ENCODE measurements at places on chromosomes 7 and 10.

DNA sequence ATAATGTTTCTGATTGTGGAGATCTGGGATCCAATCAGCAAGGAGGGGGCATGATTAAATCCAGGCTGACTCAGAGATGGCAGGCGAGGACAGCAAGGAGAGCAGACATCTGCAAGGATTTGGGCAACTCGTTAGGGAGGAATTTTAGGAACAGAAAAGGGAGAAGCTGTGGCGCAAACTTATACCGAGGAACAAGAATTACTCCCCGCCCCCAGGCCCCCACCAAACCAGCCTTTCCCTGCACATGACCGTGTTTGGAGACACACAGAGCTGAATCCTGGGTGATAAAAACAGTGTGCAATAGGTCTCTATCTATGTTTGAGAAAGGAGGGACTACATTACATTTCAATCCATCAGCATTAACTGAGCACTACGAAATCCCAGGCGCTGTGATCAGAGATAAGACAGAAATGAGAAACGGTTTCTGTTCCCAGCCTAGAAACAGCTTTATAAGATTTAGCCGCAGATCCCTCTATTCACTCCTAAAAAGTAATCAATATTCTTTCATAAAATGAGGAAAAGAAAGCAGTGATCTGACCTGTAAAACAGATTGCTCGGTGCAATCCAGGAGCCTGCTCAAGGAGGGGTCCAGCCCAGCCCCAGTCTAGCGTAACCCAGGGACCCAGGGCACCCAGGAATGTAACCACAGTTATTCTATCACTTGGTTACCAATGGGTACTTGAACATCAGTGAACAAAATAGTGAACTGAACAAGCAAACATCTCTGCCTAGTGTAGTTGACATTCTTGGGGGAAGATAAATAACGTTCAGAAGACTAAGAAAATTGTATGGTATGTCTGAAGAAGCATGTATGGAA, 37.2 kb upstream of the RAPGEF5 start:
- no peak for DNase-seq

GRCh38 chr10:84375011-84375410, 46.6 kb downstream of the CCSER2 start:
- DNase-seq: peak; percentile 18

DNA sequence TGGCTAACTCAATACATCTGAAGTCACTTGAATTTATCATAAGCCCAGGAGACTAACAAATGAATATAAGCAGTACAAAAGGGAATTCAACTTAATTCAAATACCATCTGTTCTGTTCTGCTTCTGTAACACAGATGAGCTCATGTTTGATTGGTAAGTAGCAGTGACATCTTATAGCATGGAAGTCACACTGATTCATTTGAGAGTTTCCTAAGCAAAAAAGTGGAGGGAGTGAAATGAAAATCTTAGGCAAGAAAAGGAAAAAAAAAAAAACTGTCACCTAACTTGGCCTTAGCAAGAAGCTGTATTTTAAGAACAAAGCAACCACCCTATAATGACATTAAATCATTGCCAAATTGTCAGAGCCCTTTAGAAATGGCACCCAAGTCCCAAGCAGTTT, 49.5 kb downstream of the SMURF1 start:
- DNase-seq: no peak

- no peak for DNase-seq
Observed at GRCh38 chr10:117504562-117504961, 38.0 kb upstream of the EMX2 start.

- DNase-seq: no peak
Observed at GRCh38 chr10:22962817-22963216, 35.0 kb downstream of the ARMC3 start.

DNA sequence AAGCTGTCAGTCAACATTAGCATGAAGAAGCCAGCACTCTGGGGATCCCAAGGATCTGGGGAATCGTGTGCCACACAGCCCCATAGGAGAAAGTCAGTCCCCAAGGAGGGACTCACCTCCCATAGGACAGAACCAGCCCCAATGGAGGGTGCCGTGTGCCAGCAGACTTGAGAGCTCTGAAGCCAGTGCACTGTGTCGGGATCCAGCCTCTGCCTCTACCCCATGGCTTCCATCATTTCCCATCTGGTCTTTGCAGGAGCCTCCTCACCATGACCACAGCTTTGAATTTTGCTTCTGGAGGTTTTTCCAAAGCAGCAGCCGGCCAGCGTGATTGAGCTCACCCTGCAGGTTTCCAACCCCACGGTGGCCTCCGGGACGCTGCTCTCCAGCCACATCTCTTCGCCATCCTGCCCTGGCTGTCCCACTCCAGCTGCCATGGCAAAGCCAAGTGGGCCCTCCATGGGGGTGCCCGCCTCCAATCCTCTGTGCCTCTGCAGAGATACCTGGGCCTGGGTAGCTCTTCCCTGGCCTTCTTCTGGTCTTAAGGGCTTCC, 171.8 kb upstream of the SHH start:
- DNase-seq: no peak

- no peak for DNase-seq
Observed at GRCh38 chr10:130463876-130464364, 327.7 kb downstream of the GLRX3 start.

DNA sequence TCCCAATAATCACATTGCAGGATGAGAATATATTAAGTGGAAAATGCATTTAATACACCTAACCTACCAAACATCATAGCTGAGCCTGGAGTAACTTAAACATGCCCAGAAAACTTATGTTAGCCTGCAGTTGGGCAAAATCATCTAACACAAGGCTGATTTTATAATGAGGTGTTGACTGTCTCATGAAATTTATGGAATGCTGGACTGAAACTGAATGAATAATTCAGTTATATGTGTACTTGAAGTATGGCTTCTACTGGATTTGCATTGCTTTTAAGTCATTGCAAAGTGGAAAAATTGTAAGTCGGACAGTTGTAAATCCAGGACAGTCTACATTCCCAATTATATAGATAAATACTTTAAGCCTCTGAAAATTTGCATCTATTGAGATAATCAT, 5.4 kb downstream of the SFTPA1 start:
- DNase-seq: no peak

DNA sequence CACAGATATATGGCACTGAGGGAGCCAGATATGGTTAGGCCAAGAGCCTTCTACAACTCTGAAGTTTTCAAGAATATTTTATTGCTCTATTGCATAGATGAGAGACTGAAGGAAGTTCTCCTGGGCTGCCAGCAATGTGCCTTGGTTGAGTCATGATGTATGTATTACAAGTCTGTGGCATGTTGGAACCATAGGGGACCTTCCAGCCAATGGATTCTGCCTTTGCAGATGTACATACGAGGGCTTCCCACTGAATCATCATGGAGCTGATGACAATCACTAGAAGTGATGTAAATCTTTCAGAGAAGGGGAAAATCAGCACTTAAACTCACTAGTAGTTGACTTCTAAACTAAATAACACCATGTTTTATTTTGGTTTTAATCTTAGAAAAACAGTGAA, 419.5 kb downstream of the PHTF2 start:
- no peak for DNase-seq

DNA sequence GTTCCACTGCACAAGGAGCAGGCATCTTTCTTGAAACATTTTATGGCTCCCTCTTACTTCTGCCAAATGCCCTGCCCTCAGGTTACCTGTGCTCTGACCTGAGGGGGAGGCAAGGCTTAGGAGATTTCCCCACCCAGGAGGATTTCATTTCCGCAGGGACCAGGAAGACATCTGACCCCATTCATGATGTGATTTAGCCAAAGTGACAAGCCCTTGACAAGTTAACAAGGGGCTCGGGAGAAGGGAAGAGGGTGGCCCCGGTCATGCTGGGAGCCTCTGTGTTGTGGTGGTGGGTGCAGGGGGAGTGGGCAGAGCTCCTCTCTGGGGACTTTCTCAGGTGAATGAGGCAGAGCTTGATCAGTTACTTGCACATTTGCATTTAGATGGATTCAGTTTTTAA, 18.9 kb downstream of the GIMAP5 start:
- no peak for DNase-seq

DNA sequence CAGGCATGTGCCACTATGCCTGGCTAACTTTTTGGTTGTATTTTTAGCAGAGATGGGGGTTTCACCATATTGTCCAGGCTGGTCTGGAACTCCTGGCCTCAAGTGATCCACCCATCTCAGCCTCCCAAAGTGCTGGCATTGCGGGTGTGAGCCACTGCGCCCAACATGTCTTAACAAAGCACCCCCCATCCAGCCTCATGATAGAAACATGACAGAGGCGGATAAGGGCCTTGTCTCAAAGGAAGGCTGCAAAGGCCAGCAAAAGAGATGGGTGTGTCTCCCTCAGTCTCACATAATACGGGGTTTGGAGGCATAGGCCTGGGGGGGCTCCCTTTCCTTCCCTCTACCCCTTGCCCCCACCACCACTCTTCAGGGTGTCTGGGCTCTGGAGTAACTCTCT, 93.2 kb downstream of the SH3PXD2A start:
- no peak for DNase-seq

All from COR-L47 (cell line).